Stimulated activated CD4-positive, alpha-beta T cell treated with anti-CD3 and anti-CD28 coated beads, Interleukin-1b, Interleukin-23, amount 100 ng/mL, for 4 hours (primary cell): ENCODE measurements at places on chromosomes 5 and 9.

- DNase-seq, result no peak
Observed at GRCh38 chr9:38059233-38059936, 9.6 kb downstream of the SHB start.

DNA sequence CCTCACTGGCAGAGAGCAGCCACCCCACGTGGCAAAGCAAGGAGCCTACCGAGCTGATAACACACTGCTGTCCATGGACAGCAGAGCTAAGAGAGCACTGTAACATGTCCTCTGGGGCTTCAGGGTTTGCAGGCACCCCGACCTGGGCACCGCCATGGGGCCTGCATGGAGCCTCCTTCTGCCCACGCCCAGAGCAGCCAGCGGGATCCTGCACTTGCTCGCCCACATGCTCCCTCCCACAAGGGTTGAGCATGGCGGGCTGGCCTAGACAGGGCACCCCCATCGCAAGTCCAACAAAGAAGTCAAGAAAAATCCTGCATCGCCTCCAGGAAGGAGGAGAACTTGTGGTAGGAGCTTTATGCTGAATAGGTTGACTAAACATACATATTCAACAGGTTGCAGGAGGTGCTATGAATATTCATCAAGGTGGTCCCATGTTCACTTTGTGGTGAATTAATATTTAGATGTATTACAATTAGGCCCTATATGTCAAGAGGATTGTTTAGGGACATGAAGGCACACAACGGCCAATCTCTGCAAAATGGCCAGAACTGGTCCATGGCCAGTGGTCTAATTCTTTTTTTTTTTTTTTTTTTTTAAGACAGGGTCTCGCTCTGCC lies 3.8 kb upstream of the MIGA2 start:
- no peak for DNase-seq

DNA sequence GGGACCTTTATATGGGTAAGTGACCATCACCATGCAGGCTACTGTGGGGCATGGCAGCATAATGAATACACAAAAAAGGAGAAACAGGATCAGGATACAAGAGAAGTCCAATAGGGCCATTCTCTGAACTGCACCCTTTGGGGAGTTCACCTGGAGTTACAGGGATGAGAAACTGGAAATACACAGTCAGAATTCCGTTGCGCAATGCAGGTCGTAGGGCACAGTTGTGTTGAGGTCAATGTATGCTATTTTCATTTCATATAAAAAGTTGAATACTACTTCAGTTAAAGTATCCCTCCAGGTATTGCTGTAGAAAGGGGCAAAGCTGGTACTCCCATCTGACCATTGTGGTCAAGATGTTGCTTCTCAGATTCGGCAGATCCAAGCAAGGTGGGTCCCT lies 471.4 kb downstream of the DMRT2 start:
- DNase-seq, result no peak

DNA sequence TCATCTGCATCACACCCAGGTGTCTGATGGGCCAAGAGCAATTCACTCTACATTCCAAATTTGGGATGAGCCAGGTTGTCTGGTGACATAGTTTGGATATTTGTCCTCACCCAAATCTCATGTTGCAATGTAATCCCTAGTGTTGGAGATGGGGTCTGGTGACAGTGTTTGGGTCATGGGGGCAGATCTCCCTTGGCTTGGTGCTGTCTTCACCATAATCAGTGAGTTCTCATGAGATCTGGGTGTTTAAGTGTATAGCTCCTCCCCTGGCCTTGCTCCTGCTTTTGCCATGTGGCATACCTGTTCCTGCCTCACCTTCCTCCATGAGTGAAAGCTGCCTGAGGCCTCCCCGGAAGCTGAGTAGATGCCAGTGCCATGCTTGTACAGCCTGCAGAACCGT lies 7.4 kb upstream of the SIL1 start:
- no peak for DNase-seq

DNA sequence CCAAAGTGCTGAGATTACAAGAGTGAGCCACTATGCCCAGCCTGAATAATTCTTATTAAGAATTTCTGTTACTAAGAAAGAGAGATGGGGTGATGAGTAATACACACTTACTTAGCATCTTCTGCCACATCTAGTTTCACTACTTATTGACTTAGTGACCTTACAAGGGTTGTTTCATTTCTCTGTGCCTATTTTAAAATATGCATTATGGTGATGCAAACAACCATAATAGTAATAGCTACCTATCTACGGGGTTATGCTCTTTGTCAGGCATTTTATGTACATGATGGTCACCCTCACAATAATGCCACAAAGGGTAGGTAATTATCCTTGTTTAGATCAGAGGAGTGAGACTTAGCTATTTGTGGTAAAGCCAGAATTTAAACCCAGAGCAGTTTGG lies 499.0 kb upstream of the SGCD start:
- no peak for DNase-seq

- DNase-seq, result no peak
Observed at GRCh38 chr9:131087354-131087893, 8.9 kb upstream of the AIF1L start.

DNA sequence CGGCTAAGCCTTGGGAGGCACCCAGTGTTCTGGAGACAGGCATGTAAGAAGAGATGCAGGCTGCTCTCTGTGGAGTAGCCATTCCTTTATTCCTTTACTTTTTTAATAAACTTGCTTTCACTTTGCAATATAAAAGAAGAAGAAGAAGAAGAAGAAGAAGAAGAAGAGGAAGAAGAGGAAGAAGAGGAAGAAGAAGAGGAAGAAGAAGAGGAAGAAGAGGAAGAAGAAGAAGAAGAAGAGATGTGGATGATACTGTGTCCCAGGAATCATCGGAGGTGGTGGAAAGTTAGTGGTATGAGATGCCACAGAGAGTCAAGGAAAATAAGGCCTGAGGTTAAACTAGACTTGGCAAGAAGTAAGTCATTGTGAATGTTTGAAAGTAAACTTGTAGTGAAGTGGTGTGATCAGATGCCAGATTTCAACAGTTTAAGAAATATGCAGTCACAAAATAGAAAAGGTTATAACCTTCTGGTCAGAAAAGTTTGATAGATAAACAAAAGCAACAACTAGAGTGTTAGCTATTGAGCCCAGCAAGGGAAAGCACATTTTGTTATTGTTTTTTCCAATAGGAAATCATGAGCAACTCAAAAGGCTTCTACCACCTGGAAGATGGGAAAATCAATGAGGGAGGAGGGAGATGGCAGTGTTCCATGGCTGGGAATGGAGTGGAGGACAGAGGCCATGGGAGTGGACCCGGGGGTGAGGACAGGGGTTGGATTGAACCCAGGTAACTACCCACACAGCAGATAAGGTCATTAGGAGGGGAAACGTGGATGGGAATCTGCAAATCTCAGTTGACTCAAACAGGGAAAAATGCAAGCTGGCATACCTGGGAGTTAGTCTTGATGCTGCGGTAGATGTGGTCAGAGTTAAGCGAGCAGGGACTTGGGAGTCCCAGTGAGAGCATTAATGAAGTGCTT lies 16.8 kb downstream of the AOPEP start:
- no peak for DNase-seq

GRCh38 chr9:116998305-116998704 lies 311.2 kb downstream of the TRIM32 start:
- no peak for DNase-seq

- no peak for DNase-seq
Observed at GRCh38 chr5:176528761-176529115, 8.5 kb downstream of the RNF44 start.

DNA sequence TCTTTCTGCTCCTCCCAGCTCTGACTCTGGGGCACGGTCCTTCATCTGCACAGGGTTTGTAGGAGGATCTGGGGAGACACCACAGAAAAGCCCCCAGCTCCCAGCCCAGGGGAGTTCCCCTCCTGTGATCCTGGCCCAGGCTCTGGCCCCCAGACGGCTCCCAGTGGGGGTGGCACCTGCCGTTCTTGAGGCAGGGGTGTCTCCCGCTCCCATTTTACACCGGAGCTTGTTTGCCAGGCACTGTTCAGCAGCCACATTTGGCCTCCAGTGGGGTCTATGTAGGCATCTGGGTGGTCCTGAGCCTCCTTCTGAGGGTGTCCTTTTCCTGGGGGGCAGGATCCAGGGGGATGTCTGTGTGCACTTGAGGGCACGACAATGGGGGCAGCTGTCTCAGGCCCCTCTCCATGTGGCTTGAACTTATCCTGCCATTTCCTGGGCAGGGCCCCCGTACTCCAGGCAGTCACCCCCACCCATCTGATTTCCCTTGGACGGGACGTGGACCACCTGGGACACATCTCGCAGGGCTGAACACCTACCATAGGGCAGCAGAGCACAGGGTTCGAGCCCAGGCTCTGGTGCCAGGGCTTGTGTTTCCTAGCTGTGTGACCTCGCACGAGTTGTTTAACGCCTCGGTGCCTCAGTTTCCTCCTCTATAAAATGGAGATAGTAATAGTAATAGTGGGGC lies 275.0 kb upstream of the MVB12B start:
- DNase-seq, result no peak

DNA sequence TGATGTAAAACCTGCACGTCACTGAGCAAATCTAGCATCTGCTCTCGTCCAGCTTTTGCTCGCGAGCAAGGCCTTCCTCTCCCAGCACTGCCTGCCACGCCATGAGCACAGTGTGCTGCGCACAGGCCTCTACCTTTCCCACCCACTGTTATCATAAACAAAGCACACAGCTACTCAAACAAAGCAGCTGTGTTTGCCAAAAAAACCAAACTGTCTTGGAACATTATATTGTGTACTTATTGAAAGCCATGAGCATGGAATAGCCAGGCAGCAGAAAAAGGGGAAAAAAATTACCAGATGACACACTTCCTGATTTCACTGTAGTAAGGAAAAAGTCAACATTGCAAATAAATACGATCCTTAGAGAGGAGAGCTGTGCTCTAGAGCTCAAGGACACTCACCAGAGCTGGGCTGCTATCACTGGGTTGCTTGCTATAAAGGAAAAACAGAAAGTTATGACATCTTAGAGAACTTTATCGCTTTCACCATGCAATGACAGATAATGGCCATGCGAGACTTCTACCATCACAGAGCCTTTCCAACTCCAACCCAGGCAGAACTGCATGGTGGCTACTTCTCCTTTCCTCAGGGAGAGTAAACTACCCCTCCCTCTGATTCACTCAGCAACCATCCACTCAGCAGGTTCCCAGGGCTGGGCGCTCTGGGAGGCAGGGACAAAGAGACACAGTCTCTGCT lies 69.6 kb downstream of the EPB41L4B start:
- DNase-seq, result no peak

- no peak for DNase-seq
Observed at GRCh38 chr5:176352116-176352878, 9.3 kb downstream of the KIAA1191 start.

DNA sequence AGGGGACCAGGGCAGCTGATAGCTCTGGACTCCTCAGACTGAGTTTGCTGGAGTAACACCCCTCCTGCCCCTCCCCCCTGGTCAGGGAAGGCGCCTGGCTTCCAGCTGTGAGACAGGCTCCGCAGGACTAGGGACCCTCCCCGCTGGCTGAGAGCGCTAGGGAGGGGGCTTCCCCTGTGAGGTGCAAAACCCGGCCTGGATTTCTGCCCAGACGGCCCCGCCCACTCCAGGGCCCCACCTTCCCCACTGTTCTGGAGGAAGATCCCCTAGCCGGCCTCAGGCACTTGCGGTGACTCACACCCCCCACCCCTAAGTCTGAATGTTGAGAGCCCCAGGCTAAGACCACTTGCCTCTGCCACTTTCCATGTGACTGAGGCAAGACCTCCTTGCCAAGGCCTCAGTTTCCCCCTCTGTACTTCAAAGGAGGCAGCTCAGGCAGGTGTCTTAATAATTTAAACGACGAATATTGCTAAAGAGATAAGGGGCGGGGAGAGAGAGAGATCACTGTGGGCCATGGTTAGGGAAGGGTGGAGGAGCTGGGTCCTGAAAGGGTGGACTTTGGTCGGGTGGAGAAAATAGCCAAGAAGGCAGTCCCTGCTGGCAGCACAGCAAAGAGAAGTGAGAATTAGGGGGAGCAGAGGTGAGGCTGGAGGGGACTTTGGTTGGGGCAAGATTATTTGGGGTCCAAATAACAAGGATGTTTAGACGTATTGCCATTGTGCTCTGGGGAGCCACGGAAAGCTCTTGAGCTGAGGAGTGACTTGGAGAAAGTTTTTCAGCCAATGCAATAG lies 1.0 kb upstream of the DAB2IP start:
- DNase-seq, result no peak

- no peak for DNase-seq
Observed at GRCh38 chr9:135085830-135086546, 1.5 kb upstream of the OLFM1 start.

GRCh38 chr9:37239224-37239859 lies 119.0 kb downstream of the ZCCHC7 start:
- DNase-seq, result no peak

DNA sequence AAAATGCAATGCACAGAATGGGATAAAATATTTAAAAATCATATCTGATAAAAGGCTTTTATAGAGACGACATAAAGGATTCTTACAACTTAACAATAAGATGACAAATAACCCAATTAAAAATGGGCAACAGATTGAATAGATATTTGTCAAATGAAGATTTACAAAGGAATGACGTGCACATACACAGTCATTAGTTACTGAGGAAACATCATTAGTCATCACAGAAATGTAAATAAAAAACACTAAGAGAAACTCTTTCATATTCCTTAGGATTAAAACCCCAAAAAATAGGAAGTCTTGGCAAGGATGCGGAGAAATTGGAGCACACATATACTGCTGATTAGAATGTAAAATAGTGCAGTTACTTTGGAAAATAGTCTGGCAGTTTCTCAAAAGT lies 1886.0 kb upstream of the CDH6 start:
- no peak for DNase-seq

DNA sequence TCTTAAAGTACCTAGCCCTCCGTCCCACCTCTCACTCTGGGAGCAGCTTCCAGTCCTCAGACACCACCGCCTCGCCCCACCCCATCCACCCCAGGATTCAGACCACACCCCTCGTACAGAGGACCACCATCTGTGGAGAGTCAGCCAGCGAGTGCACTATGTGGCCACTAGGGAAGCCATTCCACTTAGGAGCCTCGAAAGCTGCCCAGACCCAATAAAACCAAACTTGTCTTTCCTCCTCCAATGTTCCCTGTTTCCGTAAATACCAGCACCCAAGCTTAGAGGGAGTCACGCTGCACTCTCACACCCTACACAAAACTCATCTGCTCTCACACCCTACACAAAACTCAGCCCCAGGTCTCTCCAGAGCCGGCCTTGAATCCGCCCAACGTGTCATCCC lies 1.9 kb downstream of the GCNT4 start:
- no peak for DNase-seq

DNA sequence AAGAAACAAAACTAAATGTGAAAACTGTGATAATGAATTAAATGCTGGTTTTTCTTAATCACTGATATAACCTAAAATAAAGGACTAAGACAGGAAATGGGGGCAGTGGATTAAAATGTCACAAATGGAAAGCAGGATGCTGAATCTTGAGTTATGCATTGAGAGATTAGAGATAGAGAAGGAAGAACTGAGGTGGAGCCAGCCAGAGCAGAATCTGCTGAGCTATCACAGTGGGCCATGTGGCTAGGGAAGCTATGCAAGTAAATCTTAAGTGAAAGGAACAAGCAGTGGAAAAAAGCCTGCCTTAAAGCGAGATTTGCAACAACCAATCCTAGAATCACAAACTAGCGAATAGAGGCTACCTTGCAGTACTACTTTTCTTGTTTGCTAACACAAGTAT lies 188.5 kb upstream of the RASA1 start:
- DNase-seq, result no peak
